Kidney (tissue), 22 donors: ENCODE measurements at places on chromosomes 4 and X. TPM values are rescaled to one million over a fixed set of nuclear protein-coding genes. Genes with fewer than 3 reads are reported as not detected.

PAGE1 gene
- total RNA-seq: not detected

MAB21L2 gene
- total RNA-seq: 0.09 TPM

SLC6A14 gene
- total RNA-seq: not detected

MAGEB17 gene
- not detected for total RNA-seq

CXorf65 gene
- 3.0 TPM for total RNA-seq

KLHL4 gene
- 2.1 TPM for total RNA-seq

DDX53 gene
- not detected for total RNA-seq

GDPD2 gene
- total RNA-seq: 7.0 TPM

PLXNB3 gene
- total RNA-seq: 5.6 TPM

NKX3-2 gene
- not detected for total RNA-seq

ZNF518B gene
- 19.7 TPM for total RNA-seq

HSFX1 gene
- total RNA-seq: 0.98 TPM

PRDM5 gene
- total RNA-seq: 9.1 TPM

CENPVL3 gene
- not detected for total RNA-seq

NEUROG2 gene
- not detected for total RNA-seq

CCDC158 gene
- 1.0 TPM for total RNA-seq

PARM1 gene
- 62.3 TPM for total RNA-seq

PAGE2B gene
- total RNA-seq: not detected

DCAF8L2 gene
- total RNA-seq: not detected

UGT2A1 gene
- total RNA-seq: not detected

GAK gene
- total RNA-seq: 124 TPM

KCND1 gene
- total RNA-seq: 2.2 TPM

SOWAHB gene
- total RNA-seq: 5.0 TPM

GUCY2F gene
- not detected for total RNA-seq

CFAP47 gene
- 1.4 TPM for total RNA-seq

SPRY1 gene
- total RNA-seq: 134 TPM

TREX2 gene
- total RNA-seq: 1.4 TPM
